ENCODE measurements at places on chromosomes 3 and 15. TPM values are rescaled to one million over a fixed set of nuclear protein-coding genes. Genes with fewer than 3 reads are reported as not detected.
A peak's percentile ranks its signal among the peaks of the same experiment; 100 is the strongest.

The BFSP2 gene
- total RNA-seq = not detected

The MAGEL2 gene
- not detected for total RNA-seq

The TMEM115 gene
- 24.9 TPM for total RNA-seq

The GPR156 gene
- 0.35 TPM for total RNA-seq

The STAC gene
- total RNA-seq = 0.43 TPM

The SAMD7 gene
- total RNA-seq = not detected

The CCR3 gene
- total RNA-seq = not detected

The GPR87 gene
- total RNA-seq = not detected

The SI gene
- not detected for total RNA-seq

The INTS14 gene
- total RNA-seq = 9.8 TPM

The MYH15 gene
- 0.13 TPM for total RNA-seq

DNA sequence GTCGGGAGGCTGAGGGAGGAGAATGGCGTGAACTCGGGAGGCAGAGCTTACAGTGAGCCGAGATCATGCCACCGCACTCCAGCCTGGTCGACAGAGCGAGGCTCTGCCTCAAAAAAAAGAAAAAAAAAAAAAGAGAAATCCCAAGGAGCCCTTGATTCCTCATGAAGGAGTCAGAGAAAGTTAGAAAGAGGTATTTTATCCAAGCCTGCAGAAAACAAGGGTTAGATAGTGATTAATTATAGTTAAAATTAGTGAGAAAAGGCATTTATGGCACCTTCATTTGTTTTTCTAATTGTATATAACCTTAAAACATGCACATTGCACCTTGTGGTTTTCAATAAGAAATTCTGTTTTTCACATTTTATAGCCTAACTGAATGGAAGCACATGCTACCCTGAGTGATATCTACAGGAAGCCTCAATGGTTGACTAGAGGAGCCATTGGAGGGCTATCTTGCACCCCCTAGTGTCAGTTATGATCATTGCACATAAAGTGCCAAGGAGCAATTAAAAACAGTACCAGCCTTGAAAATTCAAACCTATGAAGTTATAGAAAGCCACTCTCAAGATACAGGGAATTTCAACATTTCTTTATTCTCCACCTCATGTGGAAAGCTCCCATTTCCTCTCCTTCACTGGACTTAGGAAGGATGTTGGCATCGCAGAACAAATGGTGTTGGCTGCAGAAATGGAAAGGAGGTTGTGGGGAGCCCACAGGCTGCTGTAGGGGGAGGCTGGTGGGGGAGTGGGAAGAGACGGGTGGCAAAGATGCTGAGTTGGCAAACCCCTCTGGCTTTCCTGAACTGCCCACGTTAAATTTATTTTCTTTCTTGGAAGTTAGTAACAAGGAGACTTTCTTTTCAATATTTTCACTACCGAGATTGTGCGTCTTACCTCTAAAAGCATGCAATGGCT lies 48.5 kb downstream of the ITGA11 start:
- DNase-seq = no peak

GRCh38 chr3:162236949-162237348 lies 740.3 kb downstream of the OTOL1 start:
- DNase-seq = no peak

GRCh38 chr3:172647823-172648222 lies 63.0 kb downstream of the NCEH1 start:
- no peak for DNase-seq

DNA sequence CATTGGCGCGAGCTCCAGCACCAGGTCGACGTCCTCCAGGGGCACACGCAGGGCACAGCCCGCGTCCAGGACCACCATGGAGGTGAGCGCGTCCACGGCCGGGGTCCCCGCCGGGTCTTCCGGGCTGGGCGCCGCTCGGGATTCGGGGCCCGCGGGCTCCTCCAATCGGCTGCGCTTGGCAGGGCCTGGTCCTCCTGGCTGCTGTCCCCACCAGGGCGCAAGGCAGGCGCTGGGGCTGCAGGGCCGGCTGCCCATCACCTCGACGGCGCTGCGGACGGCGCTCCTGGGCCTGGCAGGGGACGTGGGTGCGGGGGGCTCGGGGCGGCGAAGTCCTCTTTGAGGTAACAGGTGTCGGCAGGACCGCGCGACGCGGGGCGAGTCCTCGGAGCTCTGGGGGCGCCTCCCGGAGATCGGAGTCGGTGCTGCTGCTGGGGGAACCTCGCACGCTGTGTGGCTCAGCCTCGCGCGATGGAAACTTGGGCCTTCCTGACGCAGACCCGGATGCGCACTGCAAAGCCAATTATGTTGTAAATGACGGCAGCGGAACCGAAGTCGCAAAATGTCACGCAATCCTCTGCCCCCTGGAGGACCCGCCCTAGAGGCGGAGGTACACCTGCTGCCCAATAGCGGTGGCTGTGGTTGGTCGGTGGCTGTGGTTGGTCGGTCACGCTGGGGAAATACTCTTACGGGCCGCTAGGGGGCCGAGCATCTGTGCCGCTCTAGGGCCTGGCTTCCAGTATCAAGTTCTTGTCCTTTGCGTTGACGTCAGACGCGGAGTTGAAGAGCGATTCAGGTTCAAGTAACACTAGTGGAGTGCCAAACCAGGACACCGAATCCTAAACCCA lies at the start of gene PRR23C:
Gene PRR23C, minus strand, starts transcription at position 527 of the 845 bp plus-strand sequence. Its CDS starts 272 bp downstream, at position 255.
- no peak for DNase-seq

- DNase-seq = no peak
These were observed 335.5 kb downstream of the ARPP21 start for GRCh38 chr3:35974872-35975271.

GRCh38 chr15:40111888-40112287 lies 3.2 kb upstream of the BMF start:
- no peak for DNase-seq

- DNase-seq = peak; percentile 14
These were observed 11.9 kb downstream of the IDH2 start for GRCh38 chr15:90090226-90090848.

DNA sequence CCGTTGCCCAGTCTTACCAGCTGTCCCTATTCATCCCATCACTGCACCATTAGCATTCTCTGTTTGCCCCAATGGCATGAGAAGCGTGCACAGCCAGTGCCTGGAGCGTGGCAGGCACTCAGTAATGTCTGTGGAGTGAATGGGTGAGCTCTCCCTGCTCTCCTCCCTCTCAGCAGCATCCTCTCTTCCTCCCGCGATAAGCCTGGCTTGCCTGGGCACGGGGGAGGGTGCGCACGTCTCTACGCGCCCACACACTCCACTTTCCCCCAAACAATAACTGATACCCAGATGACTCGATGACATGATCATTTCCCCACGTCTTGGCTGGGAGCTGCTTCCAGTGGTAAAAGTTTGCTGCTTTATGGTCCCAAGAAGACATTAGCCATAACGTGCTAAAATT lies 81.8 kb upstream of the LINGO1 start:
- no peak for DNase-seq

DNA sequence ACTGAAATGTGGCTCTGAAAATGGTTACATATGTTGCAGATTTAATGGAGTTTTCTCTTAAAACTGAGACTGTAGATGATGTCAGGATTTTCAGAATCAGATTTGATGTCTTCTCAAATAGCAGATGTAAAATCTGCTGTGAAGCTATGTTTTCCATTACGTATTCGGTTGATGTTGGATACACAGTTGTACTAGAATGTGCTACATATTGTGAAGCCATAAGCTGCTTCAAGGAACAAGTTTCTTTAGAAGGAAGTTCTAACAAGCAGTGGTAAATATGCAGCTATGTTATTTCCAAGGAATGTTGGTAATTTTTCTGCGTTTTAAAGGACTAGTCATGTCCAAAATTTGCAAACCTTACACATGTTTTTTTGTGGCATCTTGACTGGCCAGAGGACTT lies 197.7 kb downstream of the RBMS3 start:
- DNase-seq = no peak

DNA sequence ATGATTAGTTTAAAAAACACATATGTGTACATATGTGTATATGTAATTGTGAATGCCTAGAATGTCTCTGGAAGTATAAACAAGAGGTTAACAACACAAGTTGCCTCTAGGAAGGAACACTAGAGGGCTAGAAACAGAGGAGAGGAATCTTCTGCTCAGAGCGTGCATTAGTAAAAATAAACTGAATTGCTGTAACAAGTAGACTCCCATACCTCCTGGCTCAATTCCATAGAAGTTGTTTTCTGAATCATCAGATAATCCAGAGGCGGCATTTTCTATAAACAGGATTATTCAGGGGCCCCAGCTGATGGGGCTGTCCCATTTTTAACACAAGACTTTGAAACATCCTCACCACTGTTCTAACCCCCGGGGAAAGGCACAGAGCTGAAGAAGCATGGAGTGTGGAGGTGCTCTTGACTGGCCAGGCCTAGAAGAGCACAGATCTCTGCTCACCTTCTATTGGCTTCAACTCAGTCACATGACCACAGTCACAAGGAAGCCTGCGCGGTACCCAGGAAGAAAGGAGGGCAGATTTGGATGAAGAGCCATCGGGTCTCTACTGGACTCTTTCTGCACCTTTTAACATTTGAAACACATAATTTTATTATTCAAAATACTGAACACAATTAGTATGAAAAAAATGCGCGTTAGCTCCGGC lies 145.7 kb downstream of the TLE3 start:
- no peak for DNase-seq

- no peak for DNase-seq
These were observed 1.2 kb upstream of the FAM81A start for GRCh38 chr15:59436774-59437141.

GRCh38 chr15:68224546-68225250 lies 4.8 kb downstream of the CLN6 start:
- DNase-seq = no peak

DNA sequence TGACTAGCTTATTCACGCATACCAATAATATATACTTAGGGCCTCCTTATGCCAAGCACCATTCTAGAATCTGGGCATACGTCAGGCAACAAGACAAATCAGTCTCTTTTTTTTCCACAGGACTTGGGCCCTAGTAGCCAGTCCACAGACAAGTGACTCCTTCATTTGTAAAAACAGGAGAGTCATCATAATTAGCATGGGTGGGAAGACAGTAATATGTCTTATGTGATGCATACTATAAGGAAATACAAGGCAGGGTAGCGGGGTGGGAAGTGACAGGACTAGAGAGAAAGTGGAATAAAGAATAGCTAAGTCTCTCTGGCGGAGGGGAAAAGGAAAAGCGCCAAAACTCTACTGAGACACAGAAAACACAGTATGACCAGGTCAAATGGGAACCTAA lies 439.6 kb upstream of the MDFIC2 start:
- no peak for DNase-seq

DNA sequence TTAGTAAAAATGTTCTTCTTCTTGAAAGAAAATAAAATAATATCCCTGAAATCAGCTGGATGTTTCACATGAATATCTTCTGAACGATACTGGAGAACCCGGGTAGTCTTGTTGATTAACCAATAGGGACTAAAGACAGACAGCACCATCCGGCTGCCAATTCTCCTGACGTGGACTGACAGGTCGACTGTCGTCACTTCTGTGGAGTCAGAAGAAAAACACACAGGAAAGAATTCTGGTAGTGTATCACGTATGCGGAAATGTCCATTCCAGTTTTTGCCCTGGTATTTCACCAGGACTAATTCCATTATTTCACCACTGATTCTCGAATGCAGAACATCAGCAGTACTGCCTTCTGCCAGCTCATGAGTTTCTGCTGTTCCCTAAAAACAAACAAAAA lies 144.6 kb downstream of the VPS13C start:
- no peak for DNase-seq

DNA sequence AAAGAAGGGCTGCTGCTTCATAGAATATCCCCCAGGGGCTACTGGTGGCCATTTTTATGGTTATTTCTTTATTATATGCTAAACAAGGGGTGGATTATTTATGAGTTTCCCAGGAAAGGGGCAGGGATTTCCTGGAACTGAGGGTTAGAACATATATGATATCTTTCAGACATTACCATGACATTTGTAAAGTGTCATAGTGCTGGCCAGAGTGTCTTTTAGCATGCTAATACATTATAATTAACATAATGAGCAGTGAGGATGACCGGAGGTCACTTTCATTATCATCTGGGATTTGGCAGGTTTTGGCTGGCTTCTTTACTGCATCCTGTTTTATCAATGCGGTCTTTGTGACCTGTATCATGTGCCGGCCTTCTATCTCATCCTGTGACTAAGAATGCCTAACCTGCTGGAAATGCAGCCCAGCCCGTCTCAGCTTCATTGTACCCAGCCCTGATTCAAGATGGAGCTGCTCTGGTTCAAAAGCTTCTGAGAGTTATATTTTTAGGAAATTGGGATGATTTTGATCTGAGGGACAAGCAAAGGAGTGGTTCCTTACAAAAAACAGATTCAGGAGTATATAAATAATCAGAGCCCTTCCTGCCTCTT lies 9.1 kb upstream of the ZBTB20 start:
- DNase-seq = no peak

- DNase-seq = no peak
These were observed 43.1 kb downstream of the BTLA start for GRCh38 chr3:112456147-112456546.

GRCh38 chr15:80480909-80481308 lies 76.7 kb downstream of the ARNT2 start:
- peak; percentile 69 for DNase-seq

- no peak for DNase-seq
These were observed 118.3 kb downstream of the GALK2 start for GRCh38 chr15:49288391-49288790.

GRCh38 chr15:41183581-41183980 lies 47.0 kb downstream of the EXD1 start:
- DNase-seq = no peak

- DNase-seq = no peak
These were observed 6.3 kb downstream of the TIGIT start for GRCh38 chr3:114299941-114300624.

GRCh38 chr15:32119694-32120330 lies 89.5 kb downstream of the CHRNA7 start:
- DNase-seq = no peak

- DNase-seq = no peak
These were observed 447.7 kb downstream of the GABRG3 start for GRCh38 chr15:27418726-27419125.

DNA sequence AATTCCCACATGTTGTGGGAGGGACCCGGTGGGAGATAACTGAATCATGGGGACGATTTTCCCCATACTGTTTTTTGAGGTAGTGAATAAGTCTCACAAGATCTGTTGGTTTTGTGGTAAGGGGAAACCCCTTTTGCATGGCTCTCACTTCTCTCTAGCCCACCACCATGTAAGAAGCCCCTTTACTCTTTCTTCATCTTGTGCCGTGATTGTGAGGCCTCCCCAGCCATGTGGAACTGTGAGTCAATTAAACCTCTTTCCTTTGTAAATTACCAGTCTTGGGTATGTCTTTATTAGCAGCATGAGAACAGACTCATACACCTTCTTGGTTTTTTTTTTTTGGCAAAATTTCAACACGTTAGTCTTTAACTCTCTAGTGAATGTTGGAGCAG lies 18.1 kb downstream of the ARL8B start:
- no peak for DNase-seq
